ENCODE measurements at places on chromosomes 5 and 9.

DNA sequence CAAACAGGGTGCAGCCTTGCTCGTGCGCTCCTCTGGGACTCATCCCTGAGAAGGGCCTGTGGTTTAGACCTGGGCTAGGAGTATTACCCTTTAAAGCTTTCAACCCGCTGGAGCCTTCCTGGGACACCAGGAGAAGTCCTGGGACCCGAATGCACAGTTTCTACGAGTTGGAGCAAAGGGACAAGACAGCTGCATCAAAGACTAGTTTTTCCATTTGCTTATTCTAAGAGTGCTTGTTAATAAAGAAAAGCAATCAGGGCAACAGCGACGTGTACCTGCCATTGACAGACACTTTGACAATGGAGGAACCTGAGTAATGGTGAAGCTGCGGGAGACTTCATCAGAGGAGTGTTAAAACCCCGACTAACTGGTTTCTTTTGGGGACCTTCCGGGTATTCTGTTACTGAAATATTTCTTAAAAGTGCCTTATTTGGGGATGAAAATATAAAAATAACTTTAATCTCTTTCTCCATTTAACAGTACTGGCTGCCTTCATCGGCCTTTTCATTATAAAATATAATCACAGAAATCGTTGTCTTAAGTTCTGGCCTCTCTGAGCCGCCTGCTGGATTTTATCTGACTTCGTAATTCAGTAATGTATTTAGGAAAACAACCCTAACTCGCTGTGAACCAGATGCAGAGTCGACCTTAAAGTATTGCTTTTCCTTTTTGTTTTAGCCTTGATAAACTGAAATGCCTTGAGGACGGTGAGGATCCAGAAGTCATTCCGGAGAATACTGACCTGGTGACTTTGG lies 732 bp downstream of the SNAPC3 start:
- no peak for DNase-seq

- DNase-seq: no peak
Observed at GRCh38 chr5:40653221-40654022, 26.3 kb upstream of the PTGER4 start.

GRCh38 chr5:54279960-54280359 lies 30.4 kb downstream of the ARL15 start:
- no peak for DNase-seq

- no peak for DNase-seq
Observed at GRCh38 chr5:41955432-41956024, 30.4 kb downstream of the FBXO4 start.

- no peak for DNase-seq
Observed at GRCh38 chr5:62461561-62461960, 49.0 kb downstream of the IPO11 start.

GRCh38 chr5:136226401-136226800 lies 33.4 kb upstream of the SMIM32 start:
- no peak for DNase-seq

DNA sequence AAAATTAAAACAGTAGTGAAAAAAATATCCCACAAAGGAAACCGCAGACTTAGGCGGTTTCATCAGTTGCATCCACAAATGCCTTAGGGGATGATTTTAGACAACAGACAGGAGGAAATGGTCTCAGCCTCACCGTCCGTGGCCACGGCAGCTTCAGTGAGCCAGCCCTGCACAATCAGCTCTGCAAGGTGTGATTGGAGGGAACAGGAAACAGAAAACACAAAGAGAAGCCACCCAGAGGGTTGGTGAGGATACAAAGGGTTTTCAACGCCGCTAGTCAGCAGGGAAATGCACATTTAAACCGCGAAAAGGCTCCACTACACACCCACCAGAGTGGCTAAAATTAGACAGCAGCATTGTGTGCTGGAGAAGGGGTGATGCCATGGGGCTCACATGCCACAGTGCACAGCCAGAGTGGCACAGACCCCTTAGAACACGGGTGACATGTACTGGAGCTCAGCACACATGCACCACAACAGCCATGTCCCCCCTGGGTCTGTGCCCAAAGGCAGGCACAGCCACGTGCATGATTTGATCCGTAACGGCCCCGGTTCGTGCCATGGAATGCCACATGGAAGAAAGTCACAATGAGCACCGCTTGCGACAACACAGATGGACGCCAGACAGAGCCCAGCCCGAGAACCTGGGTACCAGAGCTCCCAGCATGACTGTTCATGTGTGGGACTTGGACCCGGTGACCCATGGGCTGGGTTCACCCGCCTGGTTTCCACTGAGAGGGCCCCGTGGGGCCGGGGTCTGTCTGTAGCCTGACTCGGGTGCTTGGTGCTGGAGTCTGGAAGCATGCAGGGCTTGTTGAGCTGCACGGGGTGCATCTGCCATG lies 18.3 kb upstream of the TERT start:
- no peak for DNase-seq

- DNase-seq: no peak
Observed at GRCh38 chr9:88143179-88143578, 4.9 kb upstream of the SPATA31C2 start.

DNA sequence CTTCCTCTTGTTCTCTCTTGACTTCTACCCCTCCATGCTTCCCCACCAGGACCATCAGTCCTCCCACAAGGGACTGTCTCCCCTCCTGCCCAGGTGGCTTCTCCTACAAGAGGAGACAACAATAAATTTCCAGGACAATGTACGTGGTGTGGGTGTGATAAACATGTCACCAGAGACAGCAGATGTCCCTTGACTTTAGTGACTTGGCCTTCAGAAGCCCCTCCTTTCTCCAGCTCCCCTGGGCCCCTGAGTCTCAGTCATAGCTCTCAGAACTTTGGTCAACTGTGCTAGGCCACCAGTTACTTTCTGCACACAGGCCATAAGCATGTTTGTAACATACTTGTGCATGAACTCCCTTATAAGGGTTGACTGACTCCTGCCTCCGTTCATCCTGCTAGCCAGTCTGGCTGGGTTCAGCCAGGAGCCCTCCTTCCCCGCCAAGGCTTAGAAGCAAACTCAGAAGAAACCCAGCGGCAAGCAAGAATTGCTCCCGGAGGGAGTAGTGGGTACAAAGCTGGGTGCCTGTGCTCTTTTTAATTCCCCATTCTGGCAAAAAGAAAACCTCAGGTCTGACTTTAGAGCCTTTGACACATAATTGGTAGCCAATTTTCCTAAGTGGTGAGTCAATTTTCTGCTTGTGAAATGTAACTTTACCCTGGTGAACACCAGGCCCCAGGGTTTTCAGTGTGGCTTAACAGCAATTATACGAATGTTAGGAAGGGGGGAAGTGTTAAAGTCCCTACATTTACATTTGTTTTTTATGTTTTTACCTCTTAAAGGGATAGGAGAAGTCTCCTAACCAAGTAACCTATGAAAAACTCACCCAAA lies 49.2 kb downstream of the EBF1 start:
- no peak for DNase-seq

- no peak for DNase-seq
Observed at GRCh38 chr5:169609716-169610115, 26.1 kb downstream of the SPDL1 start.

GRCh38 chr9:134474055-134474370 lies 147.8 kb downstream of the RXRA start:
- DNase-seq: no peak

GRCh38 chr5:173970878-173971650 lies 17.9 kb upstream of the C5orf47 start:
- no peak for DNase-seq

GRCh38 chr5:153866176-153866575 lies 172.5 kb downstream of the FAM114A2 start:
- no peak for DNase-seq

- no peak for DNase-seq
Observed at GRCh38 chr9:96436456-96437126, 13.4 kb upstream of the HABP4 start.

DNA sequence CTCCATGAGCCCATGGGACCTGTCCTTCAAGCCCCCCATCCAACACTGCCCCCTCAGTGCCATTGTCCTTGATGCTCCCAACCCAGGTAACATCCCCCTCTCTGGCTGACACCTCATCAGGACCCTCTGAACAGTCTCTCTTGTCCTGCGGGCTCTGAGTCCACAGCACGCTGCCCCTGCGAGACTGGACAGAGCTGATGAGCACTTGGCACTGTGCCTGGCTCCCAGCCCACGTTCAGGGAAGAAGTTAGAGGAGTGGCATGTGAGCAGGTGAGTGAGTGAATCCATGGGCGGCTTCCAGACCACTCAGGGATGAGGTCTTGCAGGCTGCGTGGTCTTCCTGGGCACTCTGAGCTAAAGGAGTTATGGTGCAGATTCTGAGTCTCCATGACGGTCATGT lies 70.7 kb downstream of the PAX5 start:
- DNase-seq: no peak

- no peak for DNase-seq
Observed at GRCh38 chr5:90528601-90529193, 687 bp downstream of the LYSMD3 start.

- no peak for DNase-seq
Observed at GRCh38 chr9:14270358-14271092, 43.4 kb downstream of the NFIB start.

- no peak for DNase-seq
Observed at GRCh38 chr9:120757026-120757913, 35.9 kb downstream of the FBXW2 start.

DNA sequence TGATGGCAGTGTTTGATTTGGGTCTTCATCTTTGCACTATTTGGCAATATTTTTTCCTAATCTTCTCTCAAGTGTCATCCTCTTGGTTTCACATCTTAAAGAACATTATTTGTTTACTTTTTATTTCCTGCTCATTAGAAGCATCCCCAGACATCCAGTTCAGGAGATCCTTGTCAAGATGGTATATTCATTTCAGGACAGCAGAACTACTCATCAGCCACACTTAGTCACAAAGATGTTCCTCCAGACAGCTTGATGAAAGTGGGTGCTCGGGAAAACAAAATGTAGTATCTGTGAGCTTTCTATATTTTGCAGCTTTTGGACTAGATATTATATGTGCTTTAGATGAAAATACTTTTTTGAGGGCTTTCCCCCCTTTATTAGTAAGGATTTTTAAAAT lies 72.1 kb upstream of the SREK1 start:
- DNase-seq: no peak

DNA sequence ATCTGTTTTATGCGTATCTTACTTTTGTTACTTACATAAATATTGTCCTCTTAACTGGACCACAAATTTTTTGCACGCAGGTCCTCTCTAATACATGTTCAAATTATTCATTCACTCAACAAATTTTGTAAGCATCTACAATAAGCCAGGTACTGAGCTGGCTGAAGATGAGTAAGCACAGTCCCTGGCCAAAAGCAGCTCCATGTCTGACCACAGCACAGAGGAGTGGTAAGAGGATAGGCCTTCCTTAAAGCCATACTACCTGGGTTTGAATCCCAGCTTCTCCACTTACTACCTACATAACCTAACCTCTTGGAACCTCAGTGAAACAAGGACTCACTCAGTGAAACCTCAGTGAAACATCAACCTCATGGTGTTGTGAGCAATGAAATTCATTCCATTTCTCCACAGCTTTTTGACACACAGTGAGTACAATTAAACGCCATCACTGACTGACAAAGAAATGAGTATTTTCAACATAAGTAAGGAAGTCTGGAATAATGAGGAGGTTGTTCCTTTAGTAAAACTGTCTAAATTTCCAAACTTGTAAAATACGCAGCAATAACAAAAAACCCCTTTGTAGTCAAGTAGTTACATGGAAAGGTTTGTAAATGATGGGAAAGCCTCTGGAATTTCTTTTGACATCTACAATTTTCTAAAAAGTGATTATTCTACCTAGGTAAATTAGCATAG lies 15.0 kb downstream of the PTAR1 start:
- no peak for DNase-seq

DNA sequence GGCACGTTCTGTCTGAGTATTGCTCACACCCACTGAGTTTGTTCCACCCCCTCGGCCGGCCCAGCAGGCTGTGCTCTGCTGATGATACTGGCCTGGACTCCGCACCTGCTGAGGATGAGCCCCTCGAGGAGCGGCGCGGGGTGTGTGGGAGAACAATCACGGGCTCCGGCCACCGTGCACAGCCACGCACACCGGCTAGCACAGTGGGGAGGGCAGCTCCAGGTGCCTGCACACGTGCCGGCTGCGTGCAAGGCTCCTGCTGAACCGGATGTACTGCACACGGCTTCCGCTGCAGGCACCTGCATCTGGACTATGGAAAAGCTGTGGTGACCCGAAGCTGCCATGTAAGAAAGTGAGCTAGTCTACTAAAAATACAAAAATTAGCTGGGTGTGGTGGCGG lies 485.2 kb upstream of the CDH9 start:
- no peak for DNase-seq
